Bronchial epithelial cell (primary cell): ENCODE measurements at places on chromosomes 6 and 20. TPM values are rescaled to one million over a fixed set of nuclear protein-coding genes. Genes with fewer than 3 reads are reported as not detected.
A peak's percentile ranks its signal among the peaks of the same experiment; 100 is the strongest.

GRCh38 chr6:85472744-85473143 is 22.9 kb downstream of the NT5E start:
- peak; percentile 52 for DNase-seq

DNA sequence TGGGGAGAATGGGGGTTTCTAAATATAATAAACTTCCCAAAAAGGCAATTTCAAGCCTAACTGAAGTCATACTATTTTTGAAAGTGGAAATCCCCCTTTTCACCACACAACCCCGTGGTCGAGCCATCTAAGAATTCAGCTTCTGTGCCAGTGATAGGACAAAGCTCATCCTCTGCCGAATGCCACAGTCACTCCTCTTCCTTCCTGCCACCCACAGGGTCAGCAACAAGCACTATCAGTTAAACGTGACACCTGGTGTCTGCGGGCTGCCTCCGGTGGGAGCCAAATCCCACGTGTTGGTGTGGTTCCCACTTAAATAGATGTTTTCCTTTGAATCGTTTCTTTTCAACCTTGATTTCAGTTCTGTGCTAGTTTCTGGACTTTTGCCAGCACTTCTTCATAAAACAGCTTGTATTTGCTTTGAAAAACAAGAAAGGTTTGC is 60.7 kb downstream of the TNFAIP3 start:
- DNase-seq = no peak

- no peak for DNase-seq
Observed at GRCh38 chr6:2752477-2753109, 1.9 kb upstream of the MYLK4 start.

DNA sequence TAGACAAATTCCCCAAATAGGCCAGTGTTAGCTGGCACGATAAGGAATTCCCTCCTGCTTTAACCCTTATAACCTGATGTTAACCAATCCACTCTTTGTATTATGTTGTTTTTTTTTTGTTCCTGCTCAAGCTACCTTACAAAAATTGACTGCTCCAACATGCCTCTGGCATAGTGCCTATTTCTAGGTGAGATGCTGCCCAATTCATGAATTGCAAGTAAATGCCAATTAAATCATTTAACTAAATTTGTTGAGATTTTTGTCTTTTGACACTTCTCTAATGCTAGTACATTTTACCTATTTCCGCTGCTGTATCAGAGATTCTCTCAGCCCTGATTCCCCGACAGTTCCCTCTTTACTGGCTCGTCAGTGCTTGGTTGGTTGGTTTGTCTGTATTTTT is 66.5 kb downstream of the HECA start:
- DNase-seq = no peak

The MDFI gene
- total RNA-seq = 57.1 and 61.3 TPM in 2 replicates

The SLC22A16 gene
- total RNA-seq = not detected in 2 replicates
